ENCODE measurements at places on chromosomes 1 and 21. TPM values are rescaled to one million over a fixed set of nuclear protein-coding genes. Genes with fewer than 3 reads are reported as not detected.

GRCh38 chr1:235507623-235508022 is 3.4 kb upstream of the B3GALNT2 start:
- H3K27ac ChIP-seq = no peak overlapping the region
- no peaks in the 10 kb centered on the region for H3K36me3 ChIP-seq
- DNase-seq = no peak
- peaks cover 4% of the 10 kb centered on the region for H3K4me1 ChIP-seq
- H3K27me3 ChIP-seq = no peaks in the 10 kb centered on the region

The TEDDM1 gene
- total RNA-seq = not detected

DNA sequence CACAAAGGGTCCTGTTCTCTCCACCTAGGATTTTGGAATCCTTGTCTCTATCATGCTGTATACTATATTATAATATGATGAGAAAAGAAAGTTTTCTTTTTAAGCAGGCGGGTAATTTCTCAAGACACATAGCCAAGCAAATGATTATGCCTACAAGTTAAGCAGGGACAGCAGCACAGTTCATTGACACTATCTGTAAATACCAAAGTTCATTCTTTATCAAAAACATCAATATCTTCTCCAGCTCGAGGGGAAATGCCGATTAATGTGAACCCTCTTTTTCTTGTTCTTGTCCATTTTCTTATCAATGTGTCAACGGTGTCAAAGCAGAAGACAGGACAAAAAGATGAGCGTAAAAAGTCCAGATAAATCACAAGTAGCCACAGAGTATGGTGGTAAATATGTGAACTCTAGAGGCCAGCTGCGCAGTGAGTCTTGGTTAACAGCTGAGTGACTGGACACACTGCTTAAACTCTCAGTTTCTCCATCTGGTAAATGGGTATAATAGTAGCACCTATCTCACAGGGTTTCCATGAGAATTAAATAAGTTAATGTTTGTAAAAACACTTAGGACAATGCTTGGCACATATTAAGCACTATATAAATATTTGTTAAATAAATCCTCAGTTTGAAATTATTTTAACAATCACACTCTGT is 30.9 kb downstream of the LPAR3 start:
- H3K27me3 ChIP-seq = no peaks in the 10 kb centered on the region
- H3K36me3 ChIP-seq = peaks cover 29% of the 10 kb centered on the region
- H3K4me3 ChIP-seq = no peak overlapping the region
- DNase-seq = no peak
- peaks cover 8% of the 10 kb centered on the region for H3K4me1 ChIP-seq

The TSPEAR gene
- total RNA-seq = 2.9 TPM

GRCh38 chr1:97204468-97204867 is 482.9 kb downstream of the PTBP2 start:
- peaks cover 16% of the 10 kb centered on the region for H3K4me1 ChIP-seq
- DNase-seq = no peak
- H3K36me3 ChIP-seq = no peaks in the 10 kb centered on the region
- H3K4me3 ChIP-seq = no peak overlapping the region
- no peak overlapping the region for H3K27ac ChIP-seq

The CENPS gene
- total RNA-seq = 13.7 TPM

The FNDC10 gene
- total RNA-seq = 34.9 TPM

DNA sequence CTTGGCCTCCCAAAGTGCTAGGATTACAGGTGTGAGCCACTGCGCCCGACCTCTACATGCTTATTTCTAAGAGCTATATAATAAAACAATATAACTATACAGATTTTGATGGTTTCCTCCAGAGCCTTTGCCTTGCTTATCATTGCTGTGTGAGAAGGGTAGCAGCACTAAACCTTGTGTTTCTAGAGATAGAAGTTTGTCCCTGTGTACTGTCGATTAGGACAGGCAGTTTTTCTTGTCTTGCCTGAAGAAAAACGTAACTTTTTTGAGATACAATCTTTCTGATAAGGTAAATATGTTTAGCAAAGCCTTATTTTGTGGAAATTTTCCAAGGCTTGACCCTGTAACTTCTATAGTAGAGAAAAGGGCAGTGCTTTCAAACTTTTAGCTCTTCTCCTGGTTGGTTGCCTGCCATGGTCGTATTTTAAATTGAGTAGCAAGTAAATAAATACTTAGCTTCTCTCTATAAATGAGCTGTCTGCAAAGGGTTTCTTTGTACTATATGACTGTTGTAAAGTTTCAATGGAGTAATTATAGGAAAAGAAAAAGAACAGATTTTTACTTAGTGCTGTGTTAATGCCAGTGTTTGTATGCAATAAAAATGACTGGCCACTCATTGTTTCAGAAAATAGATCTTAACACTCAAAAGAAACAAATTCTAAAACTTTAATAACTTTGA is 86.4 kb upstream of the CACYBP start:
- no peaks in the 10 kb centered on the region for H3K27me3 ChIP-seq
- DNase-seq = no peak

DNA sequence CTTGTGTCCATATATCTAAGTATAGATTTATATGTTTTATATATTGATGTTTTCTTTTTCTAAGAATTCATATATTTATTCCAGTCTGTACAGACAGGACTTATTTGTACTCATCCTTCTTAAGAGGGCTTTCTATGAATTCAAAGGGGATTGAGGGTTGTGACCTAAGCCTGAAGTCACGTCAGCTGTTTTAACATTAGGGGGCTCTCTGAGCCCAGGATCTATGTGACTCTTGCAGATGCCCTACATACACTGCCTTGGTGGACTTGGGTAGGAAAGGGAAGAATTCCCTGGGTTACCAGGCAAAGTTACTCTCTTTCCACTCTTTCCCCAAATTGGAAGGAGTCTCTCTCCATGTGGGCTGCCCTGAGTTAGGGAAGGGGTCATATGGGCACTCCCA is 283.8 kb upstream of the DAB1 start:
- 0 out of 2 replicates have a peak, but pooled peaks cover 3% of the 10 kb centered on the region for H3K36me3 ChIP-seq
- no peaks in the 10 kb centered on the region for H3K27me3 ChIP-seq
- DNase-seq = no peak
- peaks cover 22% of the 10 kb centered on the region for H3K4me1 ChIP-seq

- H3K36me3 ChIP-seq = no peaks in the 10 kb centered on the region
- peaks cover 22% of the 10 kb centered on the region for H3K4me1 ChIP-seq
- no peaks in the 10 kb centered on the region for H3K27me3 ChIP-seq
- H3K27ac ChIP-seq = no peak overlapping the region
- no peak overlapping the region for H3K4me3 ChIP-seq
- DNase-seq = no peak
Observed at GRCh38 chr1:51561702-51562101, 42.6 kb upstream of the EPS15 start.

The LAPTM5 gene
- total RNA-seq = 1.3 TPM

- H3K27me3 ChIP-seq = no peaks in the 10 kb centered on the region
- peaks cover 44% of the 10 kb centered on the region for H3K4me1 ChIP-seq
- H3K27ac ChIP-seq = peak overlapping the region; percentile 87
- H3K4me3 ChIP-seq = 0 out of 2 replicates have a peak overlapping the region, but pooled peaks have one; percentile 6
- no peaks in the 10 kb centered on the region for H3K36me3 ChIP-seq
Observed at GRCh38 chr1:76494807-76495206, 372.5 kb upstream of the ST6GALNAC5 start.

DNA sequence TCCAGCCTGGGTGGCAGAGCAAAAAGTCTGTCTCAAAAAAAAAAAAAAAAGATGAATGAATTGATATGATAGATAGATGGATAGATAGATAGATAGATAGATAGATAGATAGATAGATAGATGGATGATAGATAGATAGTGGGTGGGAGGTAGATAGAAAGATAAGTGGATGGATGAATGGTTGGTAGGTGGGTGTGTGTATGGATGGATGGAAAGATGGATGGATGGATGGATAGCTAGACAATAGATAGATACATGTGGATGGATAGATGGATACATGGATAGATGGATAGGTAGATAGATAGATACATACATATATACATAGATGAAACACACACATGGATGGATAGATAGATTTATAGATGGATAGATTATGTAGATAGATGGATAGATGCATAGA is 28.5 kb downstream of the TRPM2 start:
- H3K27ac ChIP-seq = no peak overlapping the region
- peaks cover 17% of the 10 kb centered on the region for H3K4me1 ChIP-seq
- H3K36me3 ChIP-seq = peaks cover 18% of the 10 kb centered on the region
- no peak overlapping the region for H3K4me3 ChIP-seq
- no peaks in the 10 kb centered on the region for H3K27me3 ChIP-seq
- DNase-seq = no peak

The TRABD2B gene
- total RNA-seq = 10.8 TPM

DNA sequence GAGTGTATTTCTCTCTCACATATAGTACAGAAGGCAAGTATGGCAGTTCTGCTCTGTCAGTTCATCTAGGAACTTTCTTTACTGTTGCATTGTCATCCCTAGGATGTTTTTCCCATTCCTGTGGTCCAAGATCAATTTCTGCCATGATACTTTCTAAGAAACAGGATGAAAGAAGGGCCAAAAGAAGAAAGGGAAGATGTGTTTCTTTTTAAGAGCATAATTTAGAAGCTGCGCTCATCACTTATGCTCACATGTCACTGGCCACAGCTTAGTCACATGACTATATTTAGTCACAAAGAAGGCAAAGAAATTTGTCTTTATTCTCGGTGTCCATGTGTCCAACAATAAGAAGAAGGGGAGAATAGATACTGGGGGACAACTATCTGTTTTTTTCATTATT is 7.0 kb upstream of the MAST2 start:
- no peaks in the 10 kb centered on the region for H3K4me1 ChIP-seq
- H3K27me3 ChIP-seq = peaks cover 6% of the 10 kb centered on the region
- no peaks in the 10 kb centered on the region for H3K36me3 ChIP-seq
- H3K4me3 ChIP-seq = no peak overlapping the region
- peak overlapping the region; percentile 6 for H3K27ac ChIP-seq
- DNase-seq = no peak

DNA sequence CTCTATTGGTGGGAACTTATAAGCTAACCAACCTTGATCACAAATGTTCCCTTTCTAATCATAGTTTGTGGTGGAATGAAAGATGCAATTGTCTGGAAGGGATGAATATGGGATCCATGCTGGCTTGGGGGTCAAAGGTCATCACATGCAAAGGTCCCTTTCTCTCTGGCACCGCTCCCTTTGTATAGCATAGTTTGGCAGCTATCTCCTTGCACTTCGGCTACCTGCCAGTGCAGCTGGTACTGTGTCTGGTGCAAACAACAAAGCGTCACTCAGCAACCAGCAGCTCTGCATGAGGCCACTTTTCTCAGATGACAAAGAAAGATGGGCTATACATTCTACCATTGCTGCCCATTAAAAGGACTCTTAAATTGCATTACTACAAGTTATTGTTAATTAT is 188.2 kb upstream of the NFIA start:
- no peak overlapping the region for H3K27ac ChIP-seq
- no peak for DNase-seq
- no peaks in the 10 kb centered on the region for H3K27me3 ChIP-seq

GRCh38 chr1:47659146-47659545 is 221.3 kb downstream of the FOXD2 start:
- peaks cover 5% of the 10 kb centered on the region for H3K4me1 ChIP-seq
- peaks cover 63% of the 10 kb centered on the region for H3K27me3 ChIP-seq
- H3K27ac ChIP-seq = no peak overlapping the region

- peaks cover 15% of the 10 kb centered on the region for H3K27me3 ChIP-seq
- H3K27ac ChIP-seq = no peak overlapping the region
- peak; percentile 94 for DNase-seq
- no peak overlapping the region for H3K4me3 ChIP-seq
- no peaks in the 10 kb centered on the region for H3K36me3 ChIP-seq
- H3K4me1 ChIP-seq = peaks cover 12% of the 10 kb centered on the region
Observed at GRCh38 chr1:202189001-202189790, 4.4 kb upstream of the LGR6 start.

DNA sequence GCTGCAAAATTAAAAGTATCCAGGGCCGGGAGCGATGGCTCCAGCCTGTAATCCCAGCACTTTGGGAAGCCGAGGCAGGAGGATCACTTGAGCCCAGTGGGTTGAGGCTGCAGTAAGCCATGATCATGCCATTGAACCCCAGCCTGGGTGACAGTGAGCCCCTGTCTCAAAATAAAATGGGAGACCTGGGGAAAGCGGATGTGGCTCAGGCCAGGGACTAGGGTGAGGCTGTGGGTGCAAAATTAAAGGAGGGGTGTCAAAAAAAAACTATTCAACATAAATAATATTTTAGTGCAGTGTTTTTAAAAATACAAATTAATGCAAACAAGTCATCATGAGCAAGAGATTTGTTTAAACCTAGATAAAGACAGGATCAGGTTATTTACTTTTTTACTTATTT is 100.1 kb upstream of the SLC45A1 start:
- no peak overlapping the region for H3K27ac ChIP-seq
- no peak for DNase-seq
- peaks cover 26% of the 10 kb centered on the region for H3K27me3 ChIP-seq
- no peaks in the 10 kb centered on the region for H3K36me3 ChIP-seq
- H3K4me3 ChIP-seq = peak overlapping the region; percentile 57
- peaks cover 46% of the 10 kb centered on the region for H3K4me1 ChIP-seq

The ITGB2 gene
- 1.5 TPM for total RNA-seq

- no peak for DNase-seq
- H3K27me3 ChIP-seq = no peaks in the 10 kb centered on the region
- peaks cover 12% of the 10 kb centered on the region for H3K4me1 ChIP-seq
- H3K27ac ChIP-seq = no peak overlapping the region
- H3K4me3 ChIP-seq = no peak overlapping the region
Observed at GRCh38 chr21:25572861-25573310, 34.4 kb downstream of the MRPL39 start.

GRCh38 chr1:155968051-155968400 is 10.3 kb downstream of the ARHGEF2 start:
- peak overlapping the region; percentile 5 for H3K4me3 ChIP-seq
- H3K27me3 ChIP-seq = no peaks in the 10 kb centered on the region
- peaks cover 64% of the 10 kb centered on the region for H3K4me1 ChIP-seq
- H3K27ac ChIP-seq = peak overlapping the region; percentile 89

GRCh38 chr1:174850726-174851125 is 149.0 kb upstream of the CACYBP start:
- peaks cover 22% of the 10 kb centered on the region for H3K4me1 ChIP-seq
- DNase-seq = no peak
- no peak overlapping the region for H3K27ac ChIP-seq
- no peaks in the 10 kb centered on the region for H3K27me3 ChIP-seq
- H3K36me3 ChIP-seq = peaks cover 15% of the 10 kb centered on the region

DNA sequence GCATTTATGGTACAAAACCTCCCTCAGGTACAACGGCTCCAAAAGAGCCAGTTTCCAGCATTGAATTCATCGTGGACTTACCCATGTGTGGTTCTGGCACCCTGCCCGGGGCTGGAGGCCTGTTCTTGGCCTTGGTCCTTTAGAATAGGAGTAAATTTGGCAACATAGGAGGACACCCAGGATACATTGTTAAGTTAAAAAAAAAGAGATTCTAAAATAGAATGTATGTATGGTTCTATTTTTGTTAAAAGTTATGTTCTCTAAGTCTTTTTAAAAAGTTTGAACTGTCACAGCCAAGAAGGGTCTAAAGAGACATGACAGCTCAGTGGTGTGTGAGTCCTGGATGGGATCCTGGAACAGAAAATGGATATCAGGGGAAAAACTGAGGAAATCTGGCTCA is 25.9 kb downstream of the EPHX1 start:
- H3K27ac ChIP-seq = no peak overlapping the region
- no peaks in the 10 kb centered on the region for H3K4me1 ChIP-seq
- no peak overlapping the region for H3K4me3 ChIP-seq
- H3K27me3 ChIP-seq = no peaks in the 10 kb centered on the region
- no peak for DNase-seq
- peaks cover 54% of the 10 kb centered on the region for H3K36me3 ChIP-seq

DNA sequence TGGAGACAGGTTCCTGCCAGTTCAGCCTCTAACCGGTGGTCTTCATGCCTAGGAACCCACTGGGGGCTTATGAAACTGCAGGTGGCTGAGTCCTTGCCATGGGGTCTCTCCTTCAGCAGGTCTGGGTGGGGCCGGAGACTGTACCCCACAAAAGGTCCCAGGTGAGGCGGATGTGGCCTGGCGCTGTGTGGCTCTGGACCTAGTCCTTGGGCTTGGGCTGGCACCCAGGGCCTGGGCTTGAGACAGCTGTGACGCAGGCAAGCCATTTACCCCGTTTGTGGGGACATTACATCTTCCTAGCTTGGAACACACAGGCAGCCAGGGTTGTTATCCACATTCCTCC is 5.9 kb upstream of the SLX9 start:
- DNase-seq = no peak
- H3K4me1 ChIP-seq = peaks cover 24% of the 10 kb centered on the region
- no peak overlapping the region for H3K27ac ChIP-seq
- H3K36me3 ChIP-seq = no peaks in the 10 kb centered on the region
- no peak overlapping the region for H3K4me3 ChIP-seq
